Stromal cell of bone marrow (primary cell): ENCODE measurements at places on chromosomes 2 and 18.
A peak's percentile ranks its signal among the peaks of the same experiment; 100 is the strongest.

DNA sequence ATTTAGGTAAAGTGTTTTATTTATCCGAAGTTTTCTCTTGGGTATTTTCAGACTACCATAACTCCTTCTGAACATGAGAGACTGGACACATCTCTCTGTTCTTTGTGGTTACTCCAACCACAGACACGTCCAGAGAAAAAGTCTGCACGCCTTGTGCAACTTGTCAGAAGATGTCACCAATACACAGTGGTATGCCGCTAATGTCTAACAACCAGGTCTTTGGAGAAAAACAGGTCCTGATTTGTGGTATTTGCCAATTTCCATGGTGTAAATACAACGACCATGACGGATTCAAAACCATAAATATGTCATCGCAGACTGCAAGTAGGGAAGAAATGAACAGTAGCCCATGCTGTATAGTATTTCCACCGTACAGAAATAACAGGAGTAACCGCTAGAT lies 620.6 kb upstream of the ID2 start:
- no peak for DNase-seq

- no peak for DNase-seq
Observed at GRCh38 chr2:234643407-234643806, 146.5 kb upstream of the ARL4C start.

DNA sequence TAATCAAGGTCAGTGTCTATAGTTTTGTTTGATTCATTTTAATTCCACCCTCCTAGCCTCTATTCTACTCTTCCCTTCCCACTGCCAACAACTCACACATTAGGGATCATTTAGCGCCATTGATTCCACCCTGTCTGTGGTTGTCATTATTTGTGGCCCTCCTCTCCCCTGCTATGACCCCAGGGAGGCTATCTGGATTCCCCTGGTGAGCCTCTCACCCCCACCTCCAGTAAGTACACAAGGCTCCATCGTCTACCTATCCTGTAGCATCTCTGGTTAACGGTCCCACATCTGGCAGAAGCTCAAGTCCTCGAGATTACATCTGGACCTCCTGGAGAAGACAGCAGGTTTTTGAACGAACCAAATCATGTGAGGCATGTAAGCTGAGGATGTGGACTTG lies 27.4 kb downstream of the UPP2 start:
- DNase-seq: no peak

DNA sequence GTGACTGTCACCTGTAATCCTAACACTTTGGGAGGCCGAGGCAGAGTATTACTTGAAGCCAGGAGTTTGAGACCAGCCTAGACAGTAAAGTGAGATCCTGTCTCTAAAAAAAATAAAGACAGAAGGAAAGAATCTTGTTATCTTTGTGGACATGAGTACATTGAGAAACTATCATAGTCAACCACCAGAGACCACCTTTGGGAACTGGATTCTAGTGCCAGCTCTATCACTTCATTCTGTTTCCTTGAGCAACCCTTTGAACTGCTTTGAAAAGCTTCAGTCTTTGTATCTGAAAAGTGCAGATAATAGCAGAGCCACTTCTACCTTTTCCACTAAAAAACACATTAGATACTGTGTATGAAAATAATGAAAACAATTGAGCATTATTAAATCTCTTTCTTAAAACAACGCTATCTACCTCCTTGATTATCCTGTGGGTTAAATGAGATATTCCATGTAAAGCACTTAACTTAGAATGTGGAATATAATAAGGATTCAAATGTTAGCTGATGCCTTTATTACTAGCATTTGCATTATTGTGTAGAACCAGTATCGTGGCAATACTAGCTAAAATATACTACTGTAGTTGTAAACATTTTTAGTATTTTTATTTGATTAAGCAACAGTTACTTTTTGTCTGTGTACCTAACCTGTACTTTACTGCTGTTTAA lies 8.8 kb downstream of the GORASP2 start:
- DNase-seq: no peak

DNA sequence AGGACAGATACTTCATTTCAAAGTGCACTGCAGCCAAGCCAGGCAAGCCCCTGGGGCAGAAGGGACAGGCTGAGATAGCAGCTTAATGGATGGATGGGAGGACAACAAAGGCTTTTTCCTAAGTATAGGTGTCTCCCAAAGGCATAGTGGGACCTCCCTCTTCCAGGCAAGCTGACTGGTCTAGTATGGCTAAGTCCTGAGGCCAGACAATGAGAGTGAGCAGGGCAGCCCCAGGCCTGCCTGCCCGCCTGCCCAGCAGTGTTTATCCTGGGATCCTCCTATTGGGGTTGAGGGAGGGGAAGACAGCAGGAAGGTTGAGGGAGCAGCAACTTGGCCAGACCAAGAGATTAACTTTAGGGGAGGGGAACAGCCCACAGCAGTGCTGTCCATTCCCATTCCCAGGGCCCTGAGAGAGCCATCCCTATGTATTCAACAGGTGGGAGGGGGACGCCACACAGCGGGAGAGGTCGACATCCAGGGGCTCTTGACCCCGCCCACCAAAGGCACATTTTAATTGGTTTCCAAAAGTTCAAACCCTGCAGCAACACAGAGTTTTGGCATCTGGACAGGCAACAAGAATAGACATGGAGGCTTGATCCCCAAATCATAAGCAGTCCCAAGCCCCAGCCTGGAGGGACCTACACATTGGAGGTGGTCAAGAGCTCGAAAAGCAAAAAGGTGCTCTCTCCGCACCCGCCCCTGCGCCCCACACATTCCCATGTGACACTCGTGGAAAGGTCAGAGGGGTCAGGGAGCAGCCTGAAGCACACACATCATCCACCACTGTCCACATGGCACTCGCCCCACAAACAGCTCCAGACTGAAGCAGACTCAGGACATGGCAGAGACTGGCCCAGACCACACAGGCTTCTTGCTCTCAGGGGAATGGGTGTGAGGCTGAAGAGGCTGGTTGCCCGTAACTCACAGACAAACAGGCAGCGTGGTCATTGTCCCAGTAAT lies 2.9 kb upstream of the SFXN5 start:
- no peak for DNase-seq

- DNase-seq: no peak
Observed at GRCh38 chr2:39845460-39846146, 66.5 kb upstream of the THUMPD2 start.

DNA sequence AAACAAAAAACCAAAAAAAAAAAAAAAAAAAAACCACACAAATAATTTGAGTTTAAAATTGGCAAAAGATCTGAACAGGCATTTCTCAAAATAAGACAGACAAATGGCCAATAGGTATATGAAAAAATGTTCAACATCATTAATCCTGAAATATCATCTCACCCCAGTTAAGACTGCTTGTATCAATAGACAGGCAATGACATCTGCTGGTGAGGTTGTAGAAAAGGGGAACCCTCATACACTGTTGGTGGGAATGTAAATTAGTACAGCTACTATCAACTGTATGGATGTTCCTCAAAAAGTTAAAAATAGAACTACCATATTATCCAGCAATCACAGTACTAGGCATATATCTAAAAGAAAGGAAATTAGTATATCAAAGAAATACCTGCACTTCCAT lies 523.1 kb downstream of the XIRP2 start:
- no peak for DNase-seq

DNA sequence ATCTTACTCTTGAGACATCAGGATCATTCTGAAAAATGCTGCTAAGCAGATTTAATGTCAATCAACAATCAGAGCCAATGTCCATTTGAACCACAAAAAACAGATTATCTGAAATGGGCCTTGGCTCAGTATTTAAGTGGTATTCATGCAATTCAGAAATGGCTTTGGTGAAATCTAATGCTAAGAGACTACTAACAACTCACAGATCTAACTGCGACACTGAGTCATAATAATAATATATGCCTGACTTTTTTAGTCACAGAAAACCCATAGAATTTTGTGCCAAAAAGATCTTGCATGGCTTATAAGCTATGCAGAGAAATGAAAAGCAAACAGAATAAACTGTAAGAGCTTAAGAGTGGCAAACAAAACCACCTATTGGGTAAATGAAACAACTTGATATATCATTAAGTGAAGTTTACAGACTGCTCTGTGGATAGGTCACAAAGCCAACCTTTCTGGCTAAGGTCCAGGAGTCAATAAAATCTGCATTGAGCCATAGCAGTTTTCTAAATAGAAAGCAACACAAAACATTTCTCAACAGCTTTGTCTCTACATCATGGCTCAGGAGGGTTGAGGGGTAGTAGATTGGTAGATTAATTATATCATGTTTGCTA lies 234.3 kb downstream of the LRATD1 start:
- peak; percentile 44 for DNase-seq

- DNase-seq: no peak
Observed at GRCh38 chr2:84175340-84175739, 283.7 kb downstream of the SUCLG1 start.
